Central memory CD4-positive, alpha-beta T cell (primary cell): ENCODE measurements at places on chromosomes 4 and X.

DNA sequence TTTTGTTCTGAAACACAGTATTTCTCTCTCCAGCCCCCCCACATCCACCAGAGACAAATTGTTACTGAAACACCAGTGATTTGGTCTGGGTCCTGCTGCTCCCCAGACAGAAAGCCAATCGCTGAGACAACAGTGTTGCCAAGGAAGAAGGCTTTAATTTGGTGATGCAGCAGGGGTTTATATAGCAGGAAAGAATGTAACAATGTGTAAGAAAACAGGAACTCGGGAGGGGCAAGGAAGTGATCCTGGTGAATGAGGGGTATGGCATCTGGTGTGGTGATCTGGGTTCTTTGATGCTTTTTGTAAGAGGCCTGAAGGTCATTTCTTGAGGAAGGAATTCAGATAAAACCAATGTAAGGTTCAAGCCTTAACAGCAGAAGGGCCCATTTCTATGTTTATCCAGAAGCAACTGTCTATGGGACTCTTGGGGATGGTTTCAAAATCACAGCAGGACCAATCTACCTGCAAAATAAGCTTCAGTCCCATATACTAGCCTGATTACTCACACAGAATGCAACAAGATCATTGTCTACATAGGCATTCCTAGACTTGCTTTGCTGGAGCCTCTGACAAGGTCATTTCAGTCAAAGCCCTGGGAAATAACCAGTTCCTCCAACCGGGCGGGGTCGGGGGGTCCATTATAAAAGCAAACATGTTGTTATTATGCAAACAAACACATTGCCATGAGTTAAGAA is 445.2 kb upstream of the ZFP42 start:
- no peak for DNase-seq

GRCh38 chr4:93867416-93868001 is 39.0 kb downstream of the ATOH1 start:
- DNase-seq, result no peak

DNA sequence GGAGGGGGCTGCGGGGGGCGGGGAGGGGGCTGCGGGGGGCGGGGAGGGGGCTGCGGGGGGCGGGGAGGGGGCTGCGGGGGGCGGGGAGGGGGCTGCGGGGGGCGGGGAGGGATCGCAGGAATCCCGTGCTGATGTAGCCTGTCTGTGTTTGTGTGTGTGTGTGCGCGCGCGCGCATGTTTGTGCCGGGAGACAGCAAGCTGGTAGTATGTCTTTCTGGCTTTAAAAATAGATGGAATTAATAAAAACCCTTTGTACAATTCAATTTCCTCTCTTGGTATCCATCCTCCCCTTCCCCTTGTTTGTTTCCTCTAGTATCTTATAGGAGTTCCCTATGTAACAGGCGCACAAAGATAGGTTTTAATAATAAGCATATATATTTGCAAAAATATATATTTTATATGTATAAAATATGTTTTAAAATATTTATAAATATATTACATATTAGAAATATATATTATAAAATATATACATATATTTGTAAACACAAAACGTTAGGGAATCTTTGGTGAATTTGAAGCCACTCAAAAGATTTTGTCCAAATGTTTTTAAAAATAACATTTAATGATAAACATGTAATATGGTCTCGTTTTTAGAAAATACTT is 782 bp downstream of the ARHGAP24 start:
- DNase-seq, result no peak

- no peak for DNase-seq
These were observed 45.2 kb downstream of the PDGFRA start for GRCh38 chr4:54274264-54274663.

GRCh38 chrX:119201570-119201969 is 34.5 kb upstream of the PGRMC1 start:
- DNase-seq, result no peak

DNA sequence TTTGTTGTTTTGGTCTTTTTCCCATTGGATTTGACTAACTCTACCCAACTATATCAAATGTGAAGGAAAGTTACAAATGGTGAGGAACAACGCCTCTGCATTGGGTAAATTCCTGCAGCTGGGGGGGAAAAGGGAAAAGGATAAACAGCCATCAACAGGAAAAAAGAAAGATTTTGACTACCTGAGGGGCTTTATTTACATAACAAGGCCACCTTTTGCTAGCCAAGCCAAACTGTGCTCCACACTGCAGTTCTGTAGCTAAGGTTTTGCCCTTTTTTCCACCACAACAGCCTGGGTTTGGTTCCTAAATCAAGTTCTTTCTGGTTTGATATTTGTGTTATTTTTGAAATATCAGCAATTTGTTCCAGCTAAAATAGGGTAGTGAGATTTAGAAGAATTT is 40.8 kb downstream of the RHOXF2B start:
- no peak for DNase-seq
